ENCODE measurements at places on chromosomes 7 and 10.

- DNase-seq = no peak
Measured at GRCh38 chr10:29923416-29923965, 135.9 kb downstream of the JCAD start.

DNA sequence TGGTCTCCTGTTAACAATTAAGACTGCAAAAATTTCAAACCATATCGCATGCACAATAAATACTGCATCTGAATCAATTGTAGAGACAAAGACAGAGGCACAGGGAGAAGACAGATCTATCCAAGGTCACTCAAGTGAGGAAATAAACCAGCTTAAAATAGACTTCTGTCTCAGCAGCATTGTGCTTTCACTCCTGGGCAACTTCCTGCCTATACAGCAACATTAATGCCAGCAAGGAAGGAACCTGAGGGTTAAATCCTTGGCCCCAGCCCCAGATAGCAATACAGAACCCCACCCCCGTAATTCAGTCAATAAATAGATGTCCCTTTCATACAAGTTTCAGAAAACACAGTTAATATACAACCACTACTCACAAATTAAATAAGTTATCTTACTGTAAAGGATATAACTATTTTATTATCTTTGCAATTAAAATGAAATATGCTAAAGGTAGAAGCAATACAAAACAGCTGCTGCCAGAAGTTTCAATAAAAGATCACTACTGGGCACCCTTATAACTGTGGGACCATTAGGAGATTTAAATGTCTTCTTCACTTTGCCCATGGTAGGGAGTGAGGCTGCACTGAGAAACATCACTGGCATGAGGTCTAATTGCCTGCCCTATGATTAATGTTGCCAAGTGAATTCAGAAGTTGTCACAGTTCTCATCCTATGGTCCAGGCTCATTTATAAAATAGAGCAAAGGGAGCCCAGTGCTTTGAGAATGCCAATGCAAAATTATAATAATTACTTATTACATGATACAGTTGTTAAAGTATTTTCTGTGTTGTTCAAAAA lies 49.4 kb downstream of the CAV1 start:
- no peak for DNase-seq

- DNase-seq = no peak
Measured at GRCh38 chr7:101172005-101172853, 6.9 kb upstream of the VGF start.

- DNase-seq = no peak
Measured at GRCh38 chr10:78600740-78601139, 468.0 kb upstream of the ZMIZ1 start.

DNA sequence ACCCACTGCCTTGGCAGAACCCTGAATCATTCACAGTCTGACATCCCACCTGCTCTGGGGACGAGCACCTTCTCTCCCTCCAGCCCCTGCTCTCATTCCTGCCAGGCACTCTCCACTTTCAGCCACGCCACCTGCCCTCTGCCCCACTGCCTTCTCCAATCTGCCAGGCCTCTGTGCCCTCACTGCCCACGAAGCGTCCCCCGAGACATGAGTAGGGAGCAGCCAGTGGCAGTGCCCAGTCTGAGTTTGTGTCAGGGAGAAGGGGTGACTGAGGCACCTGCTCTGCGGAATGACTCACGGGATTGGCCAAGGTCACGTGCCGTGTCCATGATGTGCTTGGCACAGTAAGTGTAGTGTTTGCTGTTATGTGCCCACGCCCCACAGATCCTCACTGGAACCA lies 215.2 kb upstream of the PPP2R2D start:
- no peak for DNase-seq

DNA sequence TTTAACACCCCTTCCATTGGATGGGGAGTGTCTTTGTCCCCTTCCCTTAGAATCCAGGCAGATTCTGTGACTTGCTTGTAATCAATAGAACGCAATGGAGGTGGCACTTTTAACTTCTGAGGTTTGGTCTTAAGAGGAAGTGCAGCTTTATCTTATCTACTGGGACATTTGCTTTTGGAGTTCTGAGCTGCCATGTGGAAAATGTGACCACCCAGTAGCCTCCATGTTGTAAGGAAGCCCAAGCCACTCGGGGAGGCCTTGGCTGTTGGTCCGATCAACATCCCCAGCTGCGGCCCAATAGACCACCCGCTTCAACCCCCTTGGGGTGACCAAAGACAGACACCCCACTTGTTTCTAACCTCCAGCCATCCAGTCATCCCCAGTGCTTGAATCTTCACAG lies 86.3 kb upstream of the FAM171A1 start:
- DNase-seq = no peak

DNA sequence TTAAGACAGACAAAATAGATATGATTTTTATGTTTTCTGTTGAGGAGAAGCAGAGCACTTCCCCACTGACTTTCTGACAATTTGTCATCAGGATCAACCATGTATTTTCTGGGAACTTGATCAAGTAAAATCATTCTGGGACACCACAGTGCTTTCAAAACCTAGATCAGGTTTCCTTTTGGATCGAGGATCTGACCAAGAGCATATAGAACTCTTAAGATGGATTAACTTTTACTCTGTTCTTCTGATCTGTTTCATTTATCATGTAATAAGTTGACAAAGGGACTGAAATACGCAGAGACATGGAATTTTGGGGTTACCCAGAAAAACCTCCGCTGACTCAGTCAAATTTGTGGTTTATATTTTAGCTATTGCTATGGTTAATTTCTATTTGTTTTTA lies 136.0 kb upstream of the WNT16 start:
- no peak for DNase-seq

DNA sequence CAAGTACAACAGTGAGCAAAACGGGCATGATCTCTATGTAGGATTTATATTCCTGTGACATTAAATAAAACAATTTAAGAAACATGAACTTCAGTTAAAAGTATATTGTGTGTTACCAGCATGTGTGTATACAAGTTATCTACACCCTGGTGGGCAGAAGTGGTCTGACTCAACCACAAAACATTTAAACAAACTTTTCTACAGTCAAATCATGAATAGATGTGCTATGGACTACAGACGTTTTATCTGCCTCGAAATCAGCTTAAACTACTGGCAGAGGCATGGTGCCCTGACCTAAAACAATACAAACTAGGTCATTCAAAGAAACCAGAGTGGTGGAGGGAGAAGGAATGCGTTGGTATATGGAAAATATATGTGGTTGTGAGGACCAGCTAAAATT lies 3.6 kb downstream of the ARL3 start:
- DNase-seq = no peak

DNA sequence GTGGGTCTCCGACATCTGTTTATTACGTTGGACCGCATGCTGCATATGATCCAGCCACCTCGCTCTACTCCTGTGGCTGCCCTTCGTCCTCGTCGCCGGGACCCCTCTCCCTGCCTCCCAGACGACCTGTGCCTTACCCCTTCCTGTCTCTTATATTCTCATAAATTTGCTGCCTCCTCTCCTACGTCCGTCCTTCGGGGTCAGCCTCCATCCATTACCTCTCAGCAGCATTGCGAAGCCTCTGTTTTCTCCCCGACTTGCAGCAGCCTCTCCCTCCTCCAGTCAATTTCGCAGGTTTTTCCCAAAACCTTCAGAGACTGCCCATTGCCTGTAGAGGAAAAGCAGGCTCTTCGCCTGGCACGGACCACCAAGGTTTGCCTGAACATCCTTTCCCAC lies 39.4 kb upstream of the LEP start:
- no peak for DNase-seq

DNA sequence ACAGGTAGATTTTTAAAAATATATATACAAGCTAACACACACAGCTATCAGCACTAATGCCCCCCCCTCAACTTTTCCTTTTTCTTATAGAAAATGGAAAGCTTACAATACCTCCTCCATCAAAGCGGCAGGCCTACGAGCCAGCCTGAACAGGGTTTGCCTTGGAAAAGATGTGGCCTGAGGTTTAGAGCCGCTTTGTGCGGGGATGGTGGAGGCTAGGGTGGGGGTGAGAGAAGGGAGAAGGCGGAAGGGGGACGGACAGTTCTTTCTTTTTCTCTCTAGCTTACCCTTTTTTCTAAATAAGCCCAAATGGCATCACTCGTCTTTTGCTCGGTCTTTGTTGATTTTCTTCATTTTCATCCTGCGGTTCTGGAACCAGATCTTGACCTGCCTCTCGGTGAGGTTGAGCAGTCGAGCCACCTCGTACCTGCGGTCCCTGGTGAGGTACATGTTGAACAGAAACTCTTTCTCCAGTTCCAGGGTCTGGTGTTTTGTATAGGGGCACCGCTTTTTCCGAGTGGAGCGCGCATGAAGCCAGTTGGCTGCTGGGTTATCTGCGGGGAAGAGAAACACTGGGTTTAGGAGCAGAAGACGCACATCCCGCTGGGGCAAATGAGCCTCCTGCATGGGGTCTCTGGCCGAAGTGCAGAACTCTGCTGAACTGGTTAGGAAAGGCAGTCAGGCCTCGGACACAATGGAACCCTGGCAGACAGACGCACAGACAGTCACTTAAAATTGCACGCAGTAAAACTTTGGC lies 1.9 kb downstream of the HOXA9 start:
- no peak for DNase-seq

DNA sequence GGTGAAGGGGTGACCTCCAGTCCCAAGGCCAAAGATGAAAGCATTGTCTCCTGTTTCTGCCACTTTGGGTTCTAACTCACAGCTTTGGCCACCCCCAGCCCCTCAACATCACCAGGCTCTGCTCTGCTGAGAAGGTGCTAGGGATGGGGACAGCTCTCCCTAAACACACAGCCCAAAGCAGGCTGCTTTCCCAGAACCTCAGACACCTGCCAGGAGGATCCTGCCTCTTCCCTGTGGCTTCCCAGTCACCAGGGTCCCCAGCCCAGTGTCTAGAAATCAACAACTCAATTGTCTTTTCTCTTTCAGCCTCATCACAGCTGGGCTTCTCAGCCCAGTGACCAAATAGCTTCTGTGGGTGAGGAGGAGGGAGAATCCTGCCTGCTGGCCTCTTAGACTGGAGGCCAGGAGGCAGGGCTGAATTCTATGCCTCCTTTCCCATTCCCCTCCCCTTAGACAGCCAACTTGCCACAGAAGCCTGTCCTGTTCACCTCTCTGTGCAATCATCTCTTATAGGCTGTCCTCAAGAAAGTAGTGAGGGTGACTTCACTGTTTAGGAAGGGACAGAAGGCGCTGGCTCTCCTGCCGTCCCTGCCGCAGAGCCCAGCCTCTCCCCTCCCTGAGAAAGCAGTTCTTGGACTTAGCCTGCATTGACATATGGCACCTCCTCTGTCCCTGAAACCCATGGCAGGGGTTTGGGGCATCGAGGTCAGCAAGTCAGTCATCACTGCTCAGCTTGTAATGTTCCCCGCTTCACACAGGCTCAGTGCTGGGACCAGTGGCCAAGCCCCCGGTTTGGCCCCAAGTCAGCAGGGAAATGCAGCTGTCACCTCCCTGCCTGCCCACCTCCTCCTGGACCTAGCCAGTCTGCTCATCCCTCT lies 3.7 kb downstream of the FGF8 start:
- DNase-seq = no peak

DNA sequence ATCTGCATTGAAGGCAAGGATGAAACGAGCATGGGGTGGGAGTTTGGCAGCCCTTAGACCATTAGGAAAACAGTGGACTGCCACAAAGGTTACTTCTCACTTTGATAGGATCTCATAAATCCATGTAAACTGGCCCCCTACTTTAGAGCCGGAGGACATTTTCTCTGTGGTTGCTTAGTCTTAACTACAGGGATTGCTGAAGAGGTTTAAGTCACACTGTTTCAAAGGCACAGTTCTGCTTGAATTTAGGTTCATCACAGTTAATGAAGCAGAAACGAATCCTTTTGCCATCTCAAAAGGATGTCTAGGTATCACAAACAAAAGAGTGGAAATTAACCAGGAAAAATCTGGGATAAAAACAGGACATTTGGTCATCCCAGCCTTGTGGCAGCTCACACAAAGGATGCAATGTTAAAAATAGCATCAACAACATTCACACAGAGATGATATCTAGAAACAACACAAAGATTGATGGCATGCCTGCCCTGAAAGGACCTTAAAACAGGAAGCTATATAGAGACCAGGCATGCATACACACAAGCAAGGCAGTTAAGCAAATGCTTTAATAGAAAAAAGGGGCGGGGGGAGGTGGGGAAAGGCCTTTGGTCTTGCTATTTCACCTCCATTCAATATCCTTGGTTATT lies 74.0 kb downstream of the DOCK4 start:
- no peak for DNase-seq

GRCh38 chr7:94761451-94761850 lies 105.5 kb upstream of the SGCE start:
- no peak for DNase-seq

- no peak for DNase-seq
Measured at GRCh38 chr10:18737236-18737635, 78.0 kb downstream of the ARL5B start.

- no peak for DNase-seq
Measured at GRCh38 chr7:117530390-117530789, 50.6 kb downstream of the CFTR start.

DNA sequence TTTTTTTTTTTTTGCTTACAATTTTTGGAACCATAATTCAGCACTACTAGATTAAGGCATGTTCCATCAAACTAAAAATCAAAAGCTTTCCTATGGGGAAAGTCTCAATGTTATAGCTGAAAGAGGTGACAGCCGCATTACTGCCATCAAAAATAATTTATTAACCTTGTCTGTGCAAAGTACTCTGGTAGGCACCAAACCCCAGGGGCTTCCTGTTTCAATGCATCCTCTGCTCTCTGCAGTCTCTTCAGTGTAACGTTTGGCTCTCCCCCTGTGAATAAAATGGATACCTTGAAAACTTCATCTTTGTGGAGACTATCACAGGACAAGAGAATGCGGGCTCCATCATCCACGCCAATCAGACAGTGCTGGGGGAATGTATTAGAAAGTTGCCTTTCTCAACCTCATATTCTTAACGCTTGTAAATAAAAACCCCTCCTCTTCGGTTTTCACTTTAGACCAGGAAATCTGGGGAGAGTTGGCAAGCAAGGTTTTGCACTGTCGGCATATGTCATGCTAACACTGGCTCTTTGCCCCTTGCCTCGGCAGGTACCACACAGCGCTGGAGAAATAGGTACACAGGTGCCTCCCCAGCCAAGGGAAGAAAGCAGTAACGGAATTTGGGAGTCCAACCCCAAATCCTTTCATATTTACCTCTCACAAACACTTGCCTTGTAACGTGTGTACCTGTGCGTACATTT lies 1.6 kb upstream of the NRG3 start:
- DNase-seq = no peak

GRCh38 chr10:73168465-73168803 lies 515 bp downstream of the FAM149B1 start:
- no peak for DNase-seq

GRCh38 chr7:951881-952547 lies 2.5 kb downstream of the ADAP1 start:
- no peak for DNase-seq

GRCh38 chr7:70634071-70634470 lies 497.9 kb upstream of the GALNT17 start:
- DNase-seq = no peak

GRCh38 chr10:30527623-30528428 lies 93.8 kb downstream of the MAP3K8 start:
- no peak for DNase-seq

GRCh38 chr10:81847675-81848074 lies 27.3 kb upstream of the NRG3 start:
- no peak for DNase-seq
